Substantia nigra (tissue), 51 donors: ENCODE measurements at places on chromosomes 3 and 15.
A peak's percentile ranks its signal among the peaks of the same experiment; 100 is the strongest.

- DNase-seq: no peak
Measured at GRCh38 chr15:67148196-67148701, 82.8 kb downstream of the SMAD3 start.

GRCh38 chr15:94182883-94183282 is 48.5 kb upstream of the MCTP2 start:
- no peak for DNase-seq

GRCh38 chr15:20356444-20356910 is 185.1 kb downstream of the GOLGA6L6 start:
- DNase-seq: no peak

GRCh38 chr3:138479438-138479863 is 45.0 kb downstream of the ESYT3 start:
- no peak for DNase-seq

GRCh38 chr3:183824761-183825455 is 469 bp downstream of the MAP6D1 start:
- no peak for DNase-seq

DNA sequence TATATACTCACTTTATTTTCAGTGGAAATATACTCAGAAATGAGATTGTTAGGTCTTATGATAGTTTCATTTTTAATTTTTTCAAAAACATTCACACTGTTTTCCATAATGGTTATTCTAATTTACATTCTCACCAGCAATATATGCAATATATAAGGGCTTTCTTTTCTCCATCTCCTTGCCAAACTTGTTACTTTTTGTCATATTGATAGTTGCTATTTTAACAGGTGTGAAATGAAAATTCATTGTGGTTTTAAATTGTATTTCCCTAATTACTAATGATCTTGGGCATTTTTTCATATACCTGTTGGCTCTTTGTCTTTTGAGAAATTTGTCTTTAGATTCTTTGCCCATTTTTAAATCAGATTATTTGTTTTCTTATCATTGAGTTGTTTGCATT is 325.2 kb downstream of the DIPK2A start:
- DNase-seq: no peak

DNA sequence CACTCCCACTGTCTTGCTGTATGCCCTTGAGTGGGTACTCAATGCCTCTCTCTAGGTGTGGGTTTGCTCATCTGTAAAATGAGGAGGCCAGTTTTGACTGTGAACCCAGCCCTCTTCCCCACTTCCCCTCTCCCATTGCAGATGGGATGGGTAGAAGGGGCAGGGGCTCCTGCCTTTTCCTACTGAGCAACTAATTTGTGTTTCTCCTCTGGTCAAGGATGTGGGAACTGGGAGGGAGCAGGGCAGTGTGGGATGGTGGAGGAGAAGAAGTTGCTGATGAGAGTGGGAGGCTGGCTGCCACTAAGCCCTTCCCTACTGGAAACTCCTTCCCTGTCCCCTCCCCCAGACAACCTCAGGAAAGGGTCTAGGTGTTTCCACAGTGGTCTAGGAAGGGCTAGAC is 20.1 kb upstream of the ANKDD1A start:
- DNase-seq: no peak

DNA sequence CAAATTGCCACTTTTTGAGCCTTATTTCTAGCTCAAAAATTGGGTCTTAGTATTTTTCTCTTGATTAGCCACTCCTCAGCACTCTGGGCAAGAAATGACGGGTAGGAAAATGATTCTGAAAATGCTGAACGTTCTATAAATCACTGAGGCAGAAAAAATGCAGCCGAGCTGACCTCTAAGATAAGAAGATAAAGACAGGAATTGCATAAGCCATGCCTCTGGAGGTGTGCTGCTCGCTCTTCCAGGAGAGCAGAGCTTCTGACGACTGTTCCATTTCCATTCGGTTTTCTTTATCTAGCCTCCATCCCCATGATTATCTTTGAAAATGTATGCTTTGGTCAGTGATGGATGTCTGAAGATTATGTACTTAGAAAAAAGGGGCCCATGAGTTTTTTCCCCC is 558.8 kb upstream of the ADAMTS9 start:
- DNase-seq: no peak

- no peak for DNase-seq
Measured at GRCh38 chr15:51080286-51080685, 14.4 kb downstream of the TNFAIP8L3 start.

DNA sequence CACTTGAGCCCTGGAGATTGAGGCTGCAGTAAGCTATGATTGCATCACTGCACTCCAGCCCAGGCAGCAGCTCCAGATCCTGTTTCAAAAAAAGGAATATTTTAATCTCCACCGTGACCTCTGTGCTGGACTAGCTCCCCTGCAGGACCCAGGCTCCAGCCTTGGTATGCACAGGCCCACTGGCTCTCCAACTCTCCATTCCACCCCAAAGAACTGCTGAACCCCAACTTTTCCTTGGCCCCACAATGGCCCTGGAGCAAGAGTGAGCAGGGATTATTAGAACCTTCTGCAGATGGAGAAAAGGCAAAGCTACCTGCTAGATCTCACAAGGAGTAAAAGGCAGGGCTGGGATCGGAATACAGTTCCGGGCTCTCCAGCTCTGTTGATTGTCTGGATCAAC is 32.8 kb upstream of the SFMBT1 start:
- no peak for DNase-seq

DNA sequence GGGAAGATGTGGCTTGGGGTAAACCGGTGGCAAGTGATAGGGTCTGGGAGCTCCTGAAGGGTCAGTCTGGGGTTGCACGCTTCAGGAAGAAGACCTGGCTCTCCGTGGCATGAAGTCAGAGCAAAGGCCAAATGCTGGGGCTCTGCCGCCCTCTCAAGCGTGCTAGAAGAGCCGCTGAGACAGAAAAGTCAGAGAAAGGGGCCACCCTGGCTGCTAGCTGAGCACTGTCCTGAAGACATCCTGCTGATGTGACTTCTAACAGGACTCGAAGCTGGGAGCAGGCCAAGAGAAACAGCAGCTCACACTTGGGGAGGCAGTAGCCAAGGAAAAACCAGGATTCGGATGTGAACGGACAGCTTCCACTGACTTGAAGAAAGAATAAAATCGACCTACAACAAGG is 270.4 kb downstream of the OCA2 start:
- no peak for DNase-seq

DNA sequence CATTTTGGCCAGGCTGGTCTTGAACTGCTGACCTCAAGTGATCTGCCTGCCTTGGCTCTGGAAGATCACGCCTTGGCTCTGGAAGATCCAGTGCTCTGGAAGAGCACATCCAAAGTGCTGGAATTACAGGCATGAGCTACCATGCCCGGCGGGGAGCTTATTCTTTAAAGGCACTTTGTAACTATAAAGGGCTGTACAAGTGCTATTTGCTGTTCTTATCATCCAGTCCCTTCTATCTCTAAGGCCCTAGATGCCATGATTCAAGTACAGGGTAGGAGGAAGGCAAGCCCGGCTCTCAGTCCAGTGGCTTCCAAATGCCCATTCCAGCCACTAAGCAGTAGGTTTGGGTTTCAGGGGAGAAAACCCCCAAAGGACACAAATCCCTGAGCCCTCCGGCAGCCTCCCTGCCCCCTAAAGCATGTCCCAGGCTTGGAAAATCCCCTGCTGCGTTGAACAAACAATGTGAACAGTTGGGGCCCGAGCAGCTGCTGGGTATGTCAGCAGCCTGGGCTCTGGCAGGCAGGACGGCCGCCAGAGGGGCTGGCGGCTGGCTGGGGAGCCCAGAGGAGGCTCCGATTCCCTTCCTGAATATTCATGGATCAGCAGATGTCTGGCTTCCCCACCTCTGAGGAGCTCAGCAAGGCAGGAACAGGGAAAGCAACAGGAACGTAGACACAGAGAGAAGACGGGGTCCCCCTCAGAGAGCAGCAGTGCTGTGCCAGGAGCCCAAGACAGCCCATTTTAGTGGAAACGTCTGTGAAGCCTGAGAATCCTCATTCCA is 7.7 kb downstream of the IGDCC4 start:
- peak; percentile 55 for DNase-seq

DNA sequence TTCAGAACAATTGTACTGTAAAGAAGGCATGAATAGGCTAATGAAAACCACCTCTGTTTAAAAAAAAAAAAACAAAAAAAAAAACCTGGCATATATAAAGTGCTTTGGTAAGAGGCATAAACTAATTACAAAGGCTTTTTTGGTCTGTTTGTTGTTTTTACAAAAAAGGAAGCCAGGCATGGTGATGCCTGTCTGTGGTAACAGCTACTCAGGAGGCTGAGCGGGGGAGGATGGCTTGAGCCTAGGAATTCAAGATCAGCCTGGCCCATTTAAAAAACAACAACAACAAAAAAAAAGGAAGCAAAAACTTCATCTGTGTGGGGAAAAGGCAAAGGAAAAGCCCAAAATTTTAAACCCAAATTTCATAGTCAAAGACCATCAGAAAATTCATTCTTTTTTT is 47.0 kb downstream of the OSBPL10 start:
- DNase-seq: no peak

GRCh38 chr3:148863814-148864213 is 1.3 kb upstream of the CPA3 start:
- no peak for DNase-seq

DNA sequence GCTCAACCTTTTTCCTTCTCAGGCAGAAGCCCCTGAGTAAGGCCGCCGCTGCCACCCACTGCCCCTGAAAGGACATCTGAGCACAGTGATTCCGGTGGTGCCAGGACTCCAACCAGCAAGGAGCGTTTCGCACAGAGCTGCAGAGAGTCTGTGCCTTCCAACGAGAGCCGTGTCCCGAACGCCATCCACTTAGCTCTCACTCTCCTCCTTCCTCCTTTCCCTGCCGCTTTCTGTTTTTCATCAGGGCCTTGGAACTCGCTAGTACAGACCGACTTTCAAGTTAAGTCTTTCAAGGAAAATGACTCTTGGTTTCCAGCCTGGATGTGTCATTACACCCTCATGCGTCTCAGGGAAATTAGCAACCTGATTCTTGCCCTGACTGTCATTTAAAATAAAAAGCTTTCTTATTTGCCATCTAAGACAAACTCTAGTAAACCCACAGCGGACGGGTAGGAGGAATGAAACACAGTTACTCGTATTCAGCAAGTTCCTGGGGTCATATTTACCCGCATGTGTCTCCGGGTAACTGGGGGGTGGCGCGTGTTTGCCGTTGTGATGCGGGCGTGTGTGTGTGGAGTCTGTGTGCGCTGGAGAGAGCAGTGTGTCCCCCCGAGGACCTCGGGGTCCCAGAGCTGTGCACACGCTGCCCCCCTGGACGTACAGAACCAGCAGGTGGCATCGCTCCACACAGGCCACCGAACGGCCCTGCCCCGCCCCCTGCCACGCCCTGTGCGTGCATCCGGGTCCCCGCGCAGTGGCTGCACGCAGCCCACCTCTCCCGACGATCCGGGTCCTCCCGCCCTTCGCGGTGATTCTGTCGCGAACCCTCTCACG is 30.4 kb upstream of the ALDH1A3 start:
- DNase-seq: peak; percentile 41

- no peak for DNase-seq
Measured at GRCh38 chr15:67892559-67893377, 52.9 kb upstream of the RNU6-1 start.

GRCh38 chr3:193190146-193190786 is 50.8 kb upstream of the PLAAT1 start:
- DNase-seq: peak; percentile 41

DNA sequence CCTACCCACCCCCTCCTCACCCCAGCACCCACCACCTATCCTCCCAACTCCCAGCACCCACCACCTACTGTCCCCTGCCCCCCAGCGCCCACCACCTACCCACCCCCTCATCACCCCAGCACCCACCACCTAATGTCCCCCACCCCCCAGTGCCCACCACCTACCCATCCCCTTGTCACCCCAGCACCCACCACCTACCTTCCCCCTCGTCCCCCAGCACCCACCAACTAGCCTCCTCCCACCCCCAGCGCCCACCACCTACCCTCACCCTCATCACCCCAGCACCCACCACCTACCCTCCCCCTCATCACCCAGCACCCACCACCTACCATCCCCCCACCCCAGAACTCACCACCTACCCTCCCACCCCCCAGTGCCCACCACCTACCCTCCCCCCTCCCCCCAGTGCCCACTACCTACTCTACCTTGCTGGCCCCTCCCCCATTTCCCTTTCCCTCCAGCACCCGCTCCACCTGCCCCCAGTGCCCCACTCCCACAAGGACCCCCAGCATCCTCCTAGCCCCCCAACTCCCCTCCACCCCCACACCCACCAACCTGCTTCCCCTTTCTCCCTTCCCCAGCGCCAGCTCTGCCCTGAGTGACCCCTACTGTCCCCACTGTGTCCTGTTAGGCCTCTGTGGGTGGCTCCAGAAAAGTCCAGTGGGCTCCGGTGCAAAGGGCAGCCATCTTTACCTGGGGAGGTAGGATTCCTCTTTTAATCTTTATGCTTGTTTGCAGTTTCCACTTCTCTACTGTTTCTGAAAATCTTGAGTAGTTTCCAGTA is 1.2 kb downstream of the UROC1 start:
- DNase-seq: no peak

- peak; percentile 32 for DNase-seq
Measured at GRCh38 chr3:187744169-187745151, 808 bp downstream of the BCL6 start.

DNA sequence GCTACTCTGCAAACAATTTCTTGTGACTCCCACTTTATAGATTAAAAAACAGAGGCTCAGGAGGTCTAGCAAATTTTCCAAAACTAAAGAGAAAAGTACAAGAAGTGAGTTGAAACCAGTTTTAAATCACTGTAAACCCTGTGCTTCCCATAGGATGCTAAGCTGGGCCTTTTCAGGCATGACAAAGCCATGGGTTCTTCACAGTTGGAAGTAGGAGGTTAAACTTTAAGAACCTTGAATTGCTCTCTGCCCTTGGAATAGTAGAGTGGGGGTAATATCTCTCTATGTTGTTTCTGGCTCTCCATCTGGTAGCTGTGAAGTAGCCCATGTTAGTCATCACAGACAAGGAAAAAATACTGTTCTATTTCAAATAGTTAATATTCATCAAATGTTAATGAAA is 193.6 kb upstream of the SATB1 start:
- no peak for DNase-seq

GRCh38 chr3:41683666-41684350 is 278.1 kb downstream of the ULK4 start:
- no peak for DNase-seq

GRCh38 chr15:65406424-65407000 is 16.2 kb downstream of the IGDCC4 start:
- DNase-seq: no peak

DNA sequence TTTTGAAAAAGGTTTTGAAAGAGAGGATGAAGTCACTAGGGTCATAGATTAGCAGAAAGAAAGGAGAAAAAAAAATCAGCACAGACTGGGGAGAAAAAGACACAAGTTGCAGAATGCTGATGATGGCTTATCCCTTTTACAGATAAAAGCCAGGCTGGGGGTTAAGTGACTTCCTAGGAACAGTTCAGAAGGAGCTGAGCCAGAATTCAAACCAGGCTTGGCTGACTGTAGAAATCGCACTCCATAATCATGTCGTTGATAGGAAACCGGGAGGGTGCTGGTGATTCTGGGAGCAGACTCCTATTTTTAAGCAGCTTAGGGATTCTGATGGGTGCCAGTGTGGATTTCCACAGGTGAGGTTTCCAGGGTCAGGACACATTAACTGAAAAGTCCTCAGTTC is 159.5 kb upstream of the BHLHE40 start:
- DNase-seq: no peak

- DNase-seq: no peak
Measured at GRCh38 chr3:23209747-23210487, 6.8 kb downstream of the UBE2E2 start.
